ENCODE measurements at places on chromosomes 4 and X.

DNA sequence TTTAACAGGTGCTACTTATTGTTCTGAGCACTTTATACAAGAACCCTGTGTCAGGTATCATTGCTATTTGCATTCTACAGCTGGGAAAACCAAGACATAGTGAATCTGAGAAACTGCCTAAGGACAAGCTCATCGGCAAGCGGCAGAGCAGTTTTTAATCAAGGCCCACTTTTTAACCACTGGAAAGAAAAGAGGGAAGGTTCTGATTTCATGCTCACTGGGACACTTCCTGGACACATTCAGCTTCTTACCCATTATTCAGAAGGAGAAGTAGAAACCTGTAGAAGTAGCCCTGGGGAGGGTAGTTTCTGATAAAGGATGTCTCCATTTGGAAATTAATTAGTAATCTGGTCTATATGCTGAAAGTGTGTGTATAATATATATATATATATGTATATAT is 2.5 kb upstream of the LNX1 start:
- DNase-seq = no peak

DNA sequence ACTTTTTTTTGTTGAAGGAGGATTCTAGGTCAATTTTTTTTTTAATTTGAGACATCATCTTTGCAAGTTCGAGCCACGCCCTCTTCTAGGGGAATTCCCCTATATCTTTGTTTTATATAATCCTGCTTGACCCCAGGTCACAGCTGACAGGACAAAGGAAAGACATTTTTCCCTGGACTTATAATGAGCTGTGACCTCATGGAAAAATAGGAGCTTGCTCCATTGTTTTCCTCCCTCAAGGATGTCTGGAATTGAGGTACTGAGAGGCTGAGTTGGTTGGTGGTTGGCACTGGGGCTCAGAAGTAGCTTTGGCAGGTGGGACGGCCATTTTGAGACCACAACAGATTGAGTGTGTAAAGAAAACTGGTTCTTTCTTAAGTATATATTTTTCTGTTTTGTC is 49.0 kb downstream of the GBA3 start:
- DNase-seq = no peak

DNA sequence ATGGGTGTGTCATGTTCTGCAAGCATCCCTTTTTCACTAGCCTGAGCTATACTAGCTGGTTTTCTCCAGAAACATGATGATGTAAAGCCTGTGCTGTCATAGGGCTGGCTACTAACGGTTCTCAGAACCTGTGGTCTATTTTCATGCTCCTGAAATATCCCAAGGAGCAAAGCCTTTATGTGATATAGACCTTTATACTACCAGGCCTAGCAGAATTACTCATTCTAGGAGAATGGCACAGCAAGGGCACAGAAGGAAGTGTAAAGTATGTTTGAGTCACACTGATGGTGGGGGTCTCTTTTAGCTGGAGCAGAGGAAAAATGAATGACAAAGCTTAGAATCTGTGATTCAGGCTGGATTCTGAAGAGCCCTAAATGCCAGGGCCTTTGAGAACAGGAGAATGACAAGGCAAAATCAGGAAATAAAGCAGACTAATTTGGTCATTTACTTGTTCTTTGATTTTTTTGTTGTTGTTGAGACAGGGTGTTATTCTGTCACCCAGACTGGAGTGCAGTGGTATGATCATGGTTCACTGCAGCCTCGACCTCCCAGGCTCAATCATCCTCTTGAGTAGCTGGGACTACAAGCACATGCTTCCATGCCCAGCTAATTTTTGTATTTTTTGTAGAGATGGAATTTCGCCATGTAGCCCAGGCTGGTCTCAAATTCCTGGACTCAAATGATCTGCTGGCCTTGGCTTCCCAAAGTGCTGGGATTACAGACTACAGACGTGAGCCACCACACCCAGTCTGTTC is 11.8 kb downstream of the TCEAL1 start:
- no peak for DNase-seq

- DNase-seq = no peak
Measured at GRCh38 chr4:161894493-161895167, 269.2 kb downstream of the FSTL5 start.

GRCh38 chrX:10769696-10770619 is 149.6 kb upstream of the MID1 start:
- no peak for DNase-seq
